ENCODE measurements at places on chromosomes 7 and 10.

DNA sequence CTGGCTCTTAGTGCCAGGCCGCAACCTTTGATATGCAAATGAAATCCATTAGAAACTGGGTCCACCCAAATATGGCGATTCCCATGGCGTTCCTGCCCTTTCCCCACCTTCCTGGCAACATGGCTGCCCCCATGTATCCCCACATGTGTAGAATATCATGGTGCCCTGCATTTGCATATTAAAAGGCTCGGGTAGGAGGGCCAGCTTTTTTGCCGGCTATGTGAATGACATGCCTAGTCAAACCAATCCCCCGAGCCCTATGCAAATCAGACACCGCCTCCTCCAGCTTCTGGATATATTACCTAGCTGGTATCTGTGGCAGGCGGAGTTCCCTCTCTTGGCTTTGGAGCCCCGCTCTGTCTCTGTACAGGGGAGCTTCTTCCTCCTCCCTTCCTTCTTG, 18.3 kb downstream of the MMS19 start:
- DNase-seq = peak; percentile 73

DNA sequence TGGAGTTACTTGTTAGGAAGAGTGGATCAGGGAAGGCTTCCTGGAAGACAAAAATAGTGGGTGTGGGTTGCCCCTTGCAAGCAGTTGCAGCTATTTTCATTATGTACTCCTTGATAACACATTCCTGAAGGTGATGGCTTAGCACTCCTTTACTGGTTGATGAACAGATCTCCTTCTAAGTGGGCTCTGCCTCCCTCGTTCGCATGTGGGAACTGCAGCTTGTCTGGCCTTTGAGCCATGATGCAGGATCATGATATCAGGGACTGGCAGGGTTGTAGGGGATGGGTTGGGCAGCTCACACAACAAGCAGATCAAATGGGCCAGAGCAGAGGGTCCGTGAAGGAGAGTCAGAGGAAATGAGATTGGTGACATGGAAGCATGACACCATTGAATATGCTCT, 28.8 kb upstream of the LRRC4 start:
- DNase-seq = no peak

DNA sequence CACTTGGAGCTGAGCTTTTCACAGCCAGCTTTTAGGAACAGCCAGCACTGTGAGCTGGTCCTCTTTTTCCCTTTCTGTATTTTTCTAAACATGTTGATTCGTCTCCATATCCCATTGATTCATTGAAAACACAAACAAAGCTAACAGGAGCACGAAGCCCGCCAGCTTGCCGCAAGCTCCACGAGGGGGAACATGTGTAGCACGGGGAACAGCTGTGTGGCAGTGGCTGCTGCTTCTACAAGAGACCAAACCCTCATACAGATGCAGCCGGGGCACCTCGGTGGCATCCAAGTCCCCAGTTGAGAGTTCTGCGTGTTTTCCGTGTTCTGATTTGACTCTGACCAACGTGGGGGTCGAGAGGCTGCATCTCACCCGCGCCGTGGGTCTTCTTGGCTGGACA, 80.8 kb upstream of the SH2B2 start:
- DNase-seq = no peak

DNA sequence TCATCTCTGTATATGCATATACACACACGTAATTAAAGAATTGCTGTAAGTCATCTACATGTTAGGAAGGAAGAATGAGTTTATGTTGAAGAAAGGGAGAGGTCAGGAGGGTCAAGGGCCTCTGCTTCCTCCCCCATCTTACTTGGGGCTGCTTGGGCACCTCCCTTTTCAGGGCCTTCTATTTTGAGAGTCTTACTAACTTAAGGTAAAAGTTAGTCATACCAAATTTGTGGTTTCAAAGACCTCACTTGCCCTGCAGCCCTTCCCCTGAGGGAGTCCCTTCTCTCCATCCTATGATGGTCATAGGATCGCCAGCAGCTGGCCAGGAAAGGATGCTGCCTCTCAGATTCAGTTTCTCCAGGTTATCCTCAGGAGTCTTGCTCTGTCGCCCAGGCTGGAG, 2.6 kb downstream of the PLEKHS1 start:
- no peak for DNase-seq

- DNase-seq = no peak
Measured at GRCh38 chr7:3598854-3599253, 297.8 kb downstream of the SDK1 start.

DNA sequence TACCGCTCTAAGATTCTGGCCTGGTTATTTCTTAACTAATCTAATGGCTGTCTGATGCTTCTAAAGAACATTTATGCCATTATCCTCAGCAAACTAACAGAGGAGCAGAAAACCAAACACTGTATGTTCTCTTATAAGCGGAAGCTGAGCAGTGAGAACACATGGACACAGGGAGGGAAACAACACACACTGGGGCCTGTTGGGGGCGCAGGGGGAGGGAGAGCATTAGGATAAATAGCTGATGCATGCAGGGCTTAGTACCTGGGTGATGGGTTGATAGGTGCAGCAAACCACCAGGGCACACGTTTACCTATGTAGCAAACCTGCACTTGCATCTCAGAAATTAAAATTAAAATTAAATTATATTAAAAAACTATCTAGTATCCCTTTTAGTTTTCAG, 853.5 kb downstream of the GATA3 start:
- DNase-seq = no peak

DNA sequence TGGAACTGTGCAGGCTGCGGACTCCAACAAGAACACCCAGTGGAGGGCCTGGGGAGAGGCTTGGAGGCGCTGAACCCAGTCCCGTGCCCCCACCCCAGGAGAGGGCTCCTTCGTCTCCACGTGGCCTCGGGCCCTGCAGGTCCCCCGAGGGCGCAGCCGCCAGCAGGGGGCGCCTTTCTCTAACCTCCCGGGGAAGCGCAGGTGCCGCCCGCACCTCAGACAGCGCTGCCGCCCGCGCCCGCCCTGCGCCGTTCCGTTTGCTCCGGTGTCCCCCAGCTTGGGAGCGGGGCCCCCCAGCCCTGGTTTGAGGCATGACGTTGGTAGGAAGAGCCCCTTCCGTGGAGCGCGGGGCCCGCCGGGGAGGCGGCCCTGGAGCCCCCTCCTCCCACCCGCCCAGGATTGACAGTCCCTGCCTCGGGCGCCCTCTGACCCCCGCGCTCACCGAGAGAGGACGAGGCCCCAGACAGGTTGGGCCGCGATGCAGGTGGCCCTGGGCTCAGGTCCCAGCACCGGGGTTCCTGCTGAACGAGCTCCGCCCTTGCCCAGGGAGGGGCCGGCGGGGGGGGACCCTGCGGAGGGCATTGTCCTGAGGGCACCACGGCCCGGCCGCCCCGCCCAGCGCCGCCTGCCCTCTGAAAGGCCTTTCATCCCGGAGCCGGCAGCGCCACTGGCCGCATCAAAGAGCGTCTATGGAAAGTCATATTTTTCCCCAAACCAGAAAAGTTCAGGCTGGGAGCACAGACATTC, 42.8 kb downstream of the FOXL3 start:
- no peak for DNase-seq

- DNase-seq = no peak
Measured at GRCh38 chr7:34187798-34188307, 282.5 kb downstream of the BMPER start.

- no peak for DNase-seq
Measured at GRCh38 chr10:22554461-22555182, 159.8 kb downstream of the PIP4K2A start.

DNA sequence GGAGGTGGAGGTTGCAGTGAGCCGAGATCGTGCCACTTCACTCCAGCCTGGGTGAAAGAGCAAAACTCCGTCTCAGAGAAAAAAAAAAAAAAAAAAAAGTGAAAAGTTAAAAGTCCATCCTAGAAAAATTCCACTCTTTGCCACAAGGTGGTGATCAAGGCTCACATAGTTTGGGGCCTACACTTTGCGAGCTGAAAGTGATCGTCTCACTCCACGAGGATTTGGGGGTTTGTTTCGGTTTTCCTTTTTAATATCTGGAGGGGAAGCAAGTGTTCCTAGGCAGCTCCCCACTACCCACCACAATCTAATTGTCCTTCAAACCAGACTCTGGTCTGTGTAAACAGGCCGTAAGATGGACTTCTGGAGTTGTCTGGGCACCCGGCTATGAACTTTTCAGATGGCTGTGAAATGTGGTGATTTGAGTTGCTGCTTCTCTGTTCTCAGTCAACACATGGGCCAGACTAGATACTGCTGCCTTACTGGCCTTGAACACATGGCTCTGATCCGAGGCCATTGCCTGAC, 27.1 kb downstream of the PRLHR start:
- DNase-seq = peak; percentile 86

DNA sequence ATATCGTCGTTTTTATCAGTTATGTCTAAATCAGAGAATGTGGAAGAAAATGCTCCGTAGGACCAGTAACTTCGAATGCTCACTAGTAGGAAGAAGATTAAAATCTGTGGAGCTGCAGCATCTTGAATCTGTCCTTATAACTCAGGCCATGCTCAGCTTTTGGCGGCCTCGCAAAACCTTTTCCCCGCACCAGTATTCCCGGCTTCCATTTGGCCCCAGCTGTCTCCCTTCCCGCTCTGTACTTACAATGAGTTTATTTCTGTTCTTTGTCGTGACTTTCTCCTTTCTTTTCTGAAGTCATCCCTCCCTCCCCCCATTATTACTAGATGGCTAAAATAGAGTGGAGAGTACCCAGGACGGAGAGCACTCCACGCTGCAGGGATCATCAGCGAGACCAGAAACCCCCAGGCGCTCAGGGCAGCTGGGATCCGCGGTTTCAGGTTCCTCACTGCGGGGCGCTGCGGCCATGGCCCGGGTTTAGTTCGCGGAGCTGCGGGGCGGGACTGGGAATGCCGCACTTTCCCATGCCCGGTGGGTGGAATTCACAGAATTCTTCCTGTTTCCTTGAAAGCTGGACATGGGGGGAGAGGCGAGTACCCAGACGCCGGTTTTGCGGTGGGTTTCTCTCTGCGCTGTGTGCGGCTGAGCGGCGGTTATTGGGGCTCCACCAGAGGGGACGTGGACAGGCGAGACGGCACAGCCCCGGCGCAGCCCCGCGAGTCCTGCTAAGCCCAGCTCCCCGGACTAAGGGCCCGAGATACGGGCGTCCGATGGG, 183.5 kb downstream of the POM121L12 start:
- no peak for DNase-seq

GRCh38 chr10:103145046-103145445, 48.0 kb downstream of the NT5C2 start:
- no peak for DNase-seq

DNA sequence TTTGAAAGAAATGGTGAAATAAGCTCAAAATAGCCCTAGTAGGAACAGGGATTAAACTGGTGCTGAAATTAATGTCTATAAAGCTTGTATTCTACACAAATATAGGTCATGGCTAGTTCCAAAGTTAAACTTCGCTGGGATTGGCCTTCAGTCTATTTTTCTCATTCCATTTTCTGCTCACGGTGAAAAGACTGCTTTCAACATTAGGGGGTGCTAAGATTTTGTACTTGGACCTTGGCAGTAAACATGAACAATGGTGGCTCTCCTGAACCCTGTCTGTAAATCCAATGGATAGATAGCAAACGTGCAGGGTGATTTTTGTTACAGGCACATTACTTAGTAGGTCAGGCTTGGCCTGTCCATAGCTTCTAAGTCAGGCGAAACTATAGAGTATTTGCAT, 36.0 kb upstream of the RSU1 start:
- DNase-seq = peak; percentile 12

- DNase-seq = no peak
Measured at GRCh38 chr7:67671006-67671548, 674.4 kb downstream of the TYW1 start.

GRCh38 chr7:129775695-129776361, 164.3 kb downstream of the NRF1 start:
- DNase-seq = no peak

- DNase-seq = no peak
Measured at GRCh38 chr10:96660297-96660696, 60.0 kb downstream of the PIK3AP1 start.

- DNase-seq = no peak
Measured at GRCh38 chr10:120776442-120776841, 74.7 kb upstream of the WDR11 start.

DNA sequence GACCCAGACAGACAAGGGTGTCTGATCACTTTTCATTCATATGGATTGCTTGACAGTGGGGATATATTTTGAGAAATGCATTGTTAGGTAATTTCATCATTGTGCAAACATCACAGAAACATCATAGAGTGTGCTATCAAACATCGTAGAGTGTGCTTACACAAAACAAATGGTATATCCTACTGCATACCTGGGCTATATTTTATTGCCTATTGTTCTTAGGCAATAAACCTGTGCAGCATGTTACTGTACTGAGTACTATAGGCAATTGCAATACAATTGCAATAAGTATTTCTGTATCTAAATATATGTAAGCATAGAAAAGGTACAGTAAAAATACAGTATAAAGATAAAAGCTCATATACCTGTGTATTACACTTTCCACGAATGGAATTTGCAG, 319.1 kb downstream of the KIF20B start:
- no peak for DNase-seq

GRCh38 chr7:36613031-36613614, 111.2 kb downstream of the AOAH start:
- DNase-seq = no peak

DNA sequence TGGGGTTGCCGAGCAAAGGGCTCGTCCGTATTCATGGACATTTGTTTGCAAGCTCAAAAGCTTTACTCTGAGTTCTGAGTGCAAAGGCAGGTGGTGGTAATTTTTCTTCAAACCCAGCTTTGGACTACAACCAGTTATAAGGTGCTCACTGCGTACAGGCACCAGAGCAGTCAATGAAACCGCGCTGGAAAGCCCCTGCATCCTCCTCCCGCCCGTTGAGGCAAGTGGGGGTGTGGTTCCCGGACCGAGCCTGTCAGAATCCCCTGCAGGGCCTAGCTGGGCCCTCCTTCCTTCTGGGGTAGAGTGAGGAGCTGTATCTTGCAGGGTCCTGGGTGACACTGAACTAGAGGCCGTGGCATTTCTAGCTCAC, 22.3 kb downstream of the AMZ1 start:
- DNase-seq = peak; percentile 85

DNA sequence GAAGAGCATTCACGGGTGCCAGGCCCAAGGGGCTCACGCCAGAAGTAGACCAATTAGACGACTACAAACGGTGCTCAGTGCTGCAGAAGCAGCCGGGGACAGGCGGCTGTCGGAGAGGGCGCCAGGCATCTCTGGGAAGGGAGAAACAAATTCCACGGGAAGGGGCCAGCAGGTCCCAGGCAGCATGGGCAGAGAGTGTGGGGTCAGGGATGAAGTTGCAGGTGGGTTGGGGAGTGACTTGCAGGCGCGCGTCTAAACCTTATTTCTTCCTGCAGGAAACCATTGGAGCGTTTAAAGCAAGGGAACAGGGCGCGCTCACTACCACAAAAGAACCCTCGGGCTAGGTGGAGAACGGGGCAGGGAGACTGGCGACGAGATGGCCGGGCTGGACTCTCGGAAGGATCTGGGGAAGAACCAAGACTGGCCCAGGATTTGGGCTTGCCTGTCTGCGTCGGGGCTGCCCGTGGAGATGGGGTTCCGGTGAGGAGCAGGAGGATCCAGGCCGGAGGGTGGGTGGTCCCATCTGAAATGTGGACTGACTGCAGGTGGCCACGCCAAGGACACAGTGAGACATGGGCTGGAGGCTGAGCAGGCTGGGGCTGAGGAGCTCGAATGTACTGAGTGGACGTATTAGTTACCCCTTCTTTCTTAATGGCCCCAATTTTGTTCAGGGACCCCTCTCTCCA, 116.3 kb upstream of the DIP2C start:
- no peak for DNase-seq

All from NAMALWA (cell line).